ENCODE measurements at places on chromosomes 7 and 10.

- DNase-seq: no peak
Measured at GRCh38 chr10:13924040-13924725, 337.4 kb downstream of the PRPF18 start.

DNA sequence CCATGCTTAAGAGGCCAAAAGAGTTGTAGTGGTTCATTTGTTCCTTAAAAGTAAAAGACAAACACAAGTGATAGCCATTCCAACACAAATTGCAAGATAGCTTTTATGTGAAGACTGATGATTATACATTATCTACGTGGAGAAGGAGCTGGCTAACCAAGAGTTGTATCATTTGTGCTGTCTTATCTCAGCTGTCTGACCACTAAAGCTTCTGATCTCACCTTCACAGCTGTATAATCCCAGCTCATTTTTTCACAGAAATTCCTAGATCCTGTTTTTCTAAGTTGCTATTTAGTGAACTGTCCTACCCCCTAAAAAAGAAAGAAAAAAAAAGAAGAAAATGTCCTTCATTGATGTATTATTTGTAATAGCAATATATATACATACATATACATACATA, 9.8 kb downstream of the USP6NL start:
- DNase-seq: no peak

- DNase-seq: no peak
Measured at GRCh38 chr10:61987951-61988379, 86.5 kb downstream of the ARID5B start.

GRCh38 chr7:90681336-90682022, 85.4 kb downstream of the CDK14 start:
- DNase-seq: no peak

- DNase-seq: no peak
Measured at GRCh38 chr7:110388457-110388856, 702.5 kb upstream of the LRRN3 start.

- DNase-seq: no peak
Measured at GRCh38 chr7:96041171-96041570, 268.8 kb downstream of the DYNC1I1 start.

GRCh38 chr7:2866601-2867000, 22.5 kb upstream of the GNA12 start:
- DNase-seq: no peak
